Right renal cortex interstitium (tissue), 3 donors: ENCODE measurements at places on chromosomes 12 and 14.
A peak's percentile ranks its signal among the peaks of the same experiment; 100 is the strongest.

GRCh38 chr14:71321574-71322315, 414.5 kb downstream of the PCNX1 start:
- DNase-seq, result peak; percentile 41

DNA sequence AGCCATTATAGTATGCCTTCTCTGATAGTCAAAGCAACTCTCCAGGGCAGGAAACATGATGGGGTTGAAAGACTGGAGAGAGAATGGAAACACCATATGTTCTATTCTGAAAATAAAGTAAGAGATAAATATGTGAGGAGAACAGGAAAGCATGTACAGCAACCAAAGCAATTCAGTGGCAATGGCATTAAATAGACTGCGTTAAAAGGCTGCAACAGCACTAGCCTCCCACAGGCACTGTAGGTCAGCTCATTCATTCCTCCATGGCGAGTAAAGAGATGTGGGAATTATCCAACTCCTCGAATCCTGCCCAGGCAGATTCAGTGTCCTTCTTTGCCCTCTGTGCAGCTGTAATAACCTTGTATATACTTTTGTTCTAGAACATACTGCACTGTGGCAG, 43.8 kb downstream of the ANO6 start:
- no peak for DNase-seq

DNA sequence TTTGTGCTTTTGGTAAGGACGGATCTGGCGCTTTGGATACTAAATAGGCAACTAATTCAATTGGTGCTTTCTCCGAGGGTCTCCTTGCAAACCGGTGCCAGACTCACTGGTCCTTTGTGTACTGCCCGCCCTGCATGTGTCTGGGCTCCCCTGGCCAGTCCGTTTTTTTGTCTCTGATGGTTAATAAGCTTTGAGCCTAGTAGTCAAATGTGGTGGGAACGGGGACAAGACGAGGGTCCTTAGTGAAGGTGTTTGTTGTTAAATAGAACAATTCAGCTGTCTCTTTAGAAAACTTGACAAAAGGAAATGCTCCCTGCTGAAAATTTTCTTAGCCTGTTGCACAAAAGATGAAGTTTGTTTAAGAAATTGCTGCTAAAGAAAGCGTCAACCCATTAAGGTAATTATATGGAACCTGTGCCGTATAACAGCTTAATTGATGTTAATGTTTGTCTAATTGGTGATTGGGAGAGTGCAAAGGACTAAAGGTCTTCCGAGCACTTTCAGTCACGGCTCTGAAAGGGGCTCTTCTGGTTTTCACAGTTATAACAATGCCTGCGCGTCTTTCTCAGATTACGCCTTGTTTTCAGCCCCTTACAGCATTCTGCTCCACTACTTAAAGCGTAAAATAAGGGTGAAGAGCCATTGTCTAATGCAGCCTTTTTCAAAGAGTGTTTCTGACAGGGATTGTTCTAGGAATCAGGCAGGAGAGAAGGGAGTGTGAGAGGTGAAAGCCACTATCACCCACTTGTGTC, 537.4 kb downstream of the PRKD1 start:
- no peak for DNase-seq

GRCh38 chr14:69268763-69269162, 8.8 kb downstream of the GALNT16 start:
- DNase-seq, result no peak

GRCh38 chr12:62435303-62436163, 31.1 kb upstream of the MON2 start:
- peak; percentile 44 for DNase-seq

DNA sequence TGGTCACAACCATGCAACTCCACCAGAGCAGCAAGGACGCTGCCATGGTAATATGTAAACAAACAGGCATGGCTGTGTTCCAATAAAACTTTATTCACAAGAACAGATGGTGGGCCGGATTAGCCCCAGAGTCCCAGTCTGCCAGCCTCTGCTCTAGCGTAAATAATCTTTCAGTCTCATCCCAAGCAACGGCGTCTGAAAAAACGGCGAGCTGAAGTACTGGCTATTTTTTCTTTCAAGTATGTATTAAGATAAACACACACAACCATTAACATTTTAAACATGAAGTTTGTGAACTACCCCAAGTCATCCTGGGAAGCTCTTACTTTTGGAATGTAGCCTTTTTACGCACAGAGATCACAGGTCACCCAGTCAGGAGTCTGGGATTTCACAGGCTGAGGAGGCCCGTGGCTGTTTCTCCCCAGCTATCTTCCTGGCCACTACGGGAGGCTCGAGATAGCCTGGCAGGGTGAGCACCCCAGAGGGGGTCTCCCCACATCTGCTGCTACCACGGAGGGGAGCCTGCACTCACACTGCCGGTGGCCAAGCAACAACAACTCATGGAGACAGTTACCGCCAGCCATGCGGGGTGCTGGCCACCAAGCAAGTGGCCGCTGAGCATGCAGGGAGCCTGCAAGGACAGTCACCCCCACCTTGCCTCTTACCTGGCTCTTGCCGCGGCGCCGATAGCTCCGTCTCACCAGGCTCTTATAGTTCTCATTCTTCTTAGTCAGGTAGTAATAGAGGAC, 124.6 kb downstream of the RFLNA start:
- DNase-seq, result no peak
